ENCODE measurements at places on chromosomes 2 and 18. TPM values are rescaled to one million over a fixed set of nuclear protein-coding genes. Genes with fewer than 3 reads are reported as not detected.

- no peak for DNase-seq
Observed at GRCh38 chr2:133420788-133421187, 147.5 kb downstream of the NCKAP5 start.

DNA sequence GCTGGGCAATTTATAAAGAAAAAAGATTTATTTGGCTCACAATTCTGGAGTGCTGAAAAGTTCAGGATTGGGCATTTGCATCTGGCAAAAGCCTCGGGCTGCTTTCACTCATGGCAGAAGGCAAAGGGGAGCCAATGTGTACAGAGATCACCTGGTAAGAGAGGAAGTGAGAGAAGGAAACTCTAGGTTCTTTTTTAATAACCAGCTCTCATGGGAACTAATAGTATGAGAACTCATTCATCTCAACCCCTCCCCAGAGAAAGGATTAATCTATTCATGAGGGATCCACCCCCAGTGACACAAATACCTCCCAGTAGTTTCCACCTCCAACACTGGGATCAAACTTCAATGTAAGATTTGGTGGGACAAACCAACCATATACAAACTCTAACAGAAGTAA lies 129.0 kb downstream of the EVA1A start:
- no peak for DNase-seq

DNA sequence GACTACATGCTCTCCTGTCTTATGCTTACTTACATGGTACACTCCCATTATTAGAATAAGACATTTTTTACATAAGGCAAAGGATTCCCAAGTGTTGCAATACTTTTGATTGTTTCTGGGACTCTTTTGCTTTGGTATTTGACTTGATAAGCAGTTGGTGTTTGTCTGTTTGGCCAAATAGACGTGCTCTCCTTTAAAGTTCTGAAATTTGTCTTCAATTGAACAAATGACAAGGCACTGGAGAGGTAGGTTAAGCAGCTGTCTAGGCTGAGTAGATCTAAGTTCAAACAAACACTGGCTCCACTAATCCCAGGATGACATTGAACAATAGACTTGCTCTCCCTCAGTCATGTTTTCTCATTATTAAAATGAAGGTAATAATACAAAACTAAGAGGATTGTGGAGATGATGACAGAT lies 430.5 kb downstream of the STK39 start:
- no peak for DNase-seq

GAD1 gene
- 11.2 TPM for total RNA-seq

PHOSPHO2 gene
- total RNA-seq: 12.7 TPM

- DNase-seq: peak; percentile 45
Observed at GRCh38 chr2:127254386-127254981, 34.4 kb upstream of the CYP27C1 start.

POMC gene
- total RNA-seq: not detected

PDE1A gene
- 0.26 TPM for total RNA-seq

GRCh38 chr2:19099181-19099580 lies 259.2 kb downstream of the OSR1 start:
- no peak for DNase-seq

DNA sequence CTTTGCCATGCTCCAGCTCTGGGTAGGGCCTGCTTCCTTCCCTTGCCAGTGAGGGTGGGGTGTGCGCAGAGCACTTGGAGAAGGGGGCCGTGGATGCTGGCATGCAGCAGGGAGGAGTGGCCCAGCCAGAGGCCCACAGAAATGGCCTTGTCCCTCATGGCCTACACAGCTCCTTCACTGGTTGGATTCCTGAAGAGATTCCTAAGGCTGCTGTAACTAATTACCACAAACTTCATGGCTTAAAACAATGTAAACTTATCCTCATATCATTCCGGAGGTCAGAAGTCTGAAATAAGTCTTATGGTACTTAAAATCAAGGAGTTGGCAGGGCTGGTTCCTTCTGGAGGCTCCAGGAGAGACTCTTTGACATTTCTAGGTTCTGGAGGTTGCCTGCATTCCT lies 195.2 kb downstream of the GLI2 start:
- DNase-seq: no peak

DNA sequence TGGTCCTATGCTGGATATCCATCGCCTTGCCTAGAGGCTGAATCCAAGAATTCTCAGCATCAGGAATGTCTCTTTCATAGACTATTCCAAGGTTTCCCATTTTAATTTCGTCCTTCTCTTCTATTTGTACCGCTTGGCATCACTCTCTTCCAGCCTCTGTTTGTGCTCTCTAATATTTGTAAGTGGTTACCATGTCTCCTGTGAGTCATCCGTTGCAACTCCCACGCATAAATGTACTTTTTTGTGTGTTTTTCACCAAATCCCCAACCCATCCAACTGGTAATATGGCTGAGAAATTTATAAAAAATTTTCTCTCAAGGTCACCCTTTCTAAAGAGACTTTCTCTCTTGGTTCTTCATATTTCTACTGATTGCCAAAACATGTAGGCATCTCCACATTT lies 21.8 kb downstream of the COLEC12 start:
- no peak for DNase-seq

DNA sequence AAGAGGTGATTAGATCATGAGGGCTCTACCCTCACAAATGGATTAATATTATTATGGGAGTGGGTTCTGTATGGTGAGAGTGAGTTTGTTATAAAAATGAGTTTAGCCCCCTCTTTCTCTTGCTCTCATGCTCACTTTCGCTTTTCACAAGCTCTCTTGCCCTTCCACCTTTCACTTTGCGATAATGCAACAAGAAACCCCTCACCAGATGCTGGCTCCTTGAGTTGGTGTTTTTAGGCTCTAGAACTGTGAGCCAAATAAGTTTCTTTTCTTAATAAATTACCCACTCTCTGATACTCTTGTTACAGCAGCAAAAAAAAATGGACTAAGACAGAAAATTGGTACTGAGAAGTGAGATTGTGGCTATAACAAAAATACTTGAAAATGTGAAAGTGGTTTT lies 106.5 kb downstream of the EHBP1 start:
- DNase-seq: no peak

DNA sequence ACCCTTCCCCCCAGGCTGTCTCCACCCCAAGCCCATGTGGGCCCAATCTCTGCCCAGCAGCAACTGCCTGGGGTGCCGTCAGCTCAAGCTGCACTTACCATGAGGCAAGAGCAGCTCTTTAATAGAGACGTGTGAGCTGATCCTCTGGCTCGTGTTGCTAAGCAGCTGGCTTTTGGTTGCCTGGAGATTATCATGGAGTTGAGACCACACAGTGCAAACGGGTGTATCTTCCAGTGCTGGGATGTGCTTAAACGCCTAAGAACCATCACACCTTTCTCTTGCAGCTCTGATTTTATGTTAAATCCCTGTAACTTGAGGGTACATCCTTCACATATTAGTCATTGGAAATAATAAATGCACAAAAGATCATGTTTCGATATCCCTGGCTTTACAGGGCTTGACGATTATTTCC lies 271.1 kb downstream of the PRKCE start:
- DNase-seq: no peak

DSG2 gene
- total RNA-seq: 194 TPM

DNA sequence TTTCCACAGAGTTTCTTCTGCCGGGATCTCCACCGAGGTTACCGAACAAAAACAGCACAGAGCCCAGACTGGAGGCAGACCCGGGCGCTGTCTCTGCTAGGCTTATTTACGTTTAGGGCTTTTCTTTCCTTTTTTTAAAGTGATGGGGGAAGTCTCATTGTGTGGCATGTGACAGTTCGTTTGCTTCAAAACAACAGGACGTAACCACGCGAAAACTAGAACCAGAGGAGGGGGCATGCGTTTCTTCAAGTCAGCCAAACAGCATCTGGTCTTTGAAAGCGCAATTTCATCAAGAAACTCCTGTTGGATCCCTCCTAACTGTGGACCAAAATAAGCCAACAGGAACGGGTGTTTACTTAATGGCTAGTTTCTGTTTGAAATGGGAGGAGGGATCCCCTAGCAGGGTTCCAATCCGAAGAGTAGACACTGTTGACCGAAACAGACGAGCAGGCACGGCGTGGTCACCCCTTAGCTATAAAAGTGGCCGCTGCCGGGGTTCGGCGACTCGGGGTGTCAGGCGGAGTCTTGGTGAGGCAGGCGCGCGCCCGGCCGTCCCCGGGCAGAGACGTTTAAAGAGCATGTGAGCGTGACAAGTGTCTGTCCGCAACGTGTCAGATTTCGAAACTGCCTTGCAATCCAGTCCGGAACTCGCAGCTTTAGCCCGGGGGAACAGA lies 997 bp upstream of the TGIF1 start:
- no peak for DNase-seq

DNA sequence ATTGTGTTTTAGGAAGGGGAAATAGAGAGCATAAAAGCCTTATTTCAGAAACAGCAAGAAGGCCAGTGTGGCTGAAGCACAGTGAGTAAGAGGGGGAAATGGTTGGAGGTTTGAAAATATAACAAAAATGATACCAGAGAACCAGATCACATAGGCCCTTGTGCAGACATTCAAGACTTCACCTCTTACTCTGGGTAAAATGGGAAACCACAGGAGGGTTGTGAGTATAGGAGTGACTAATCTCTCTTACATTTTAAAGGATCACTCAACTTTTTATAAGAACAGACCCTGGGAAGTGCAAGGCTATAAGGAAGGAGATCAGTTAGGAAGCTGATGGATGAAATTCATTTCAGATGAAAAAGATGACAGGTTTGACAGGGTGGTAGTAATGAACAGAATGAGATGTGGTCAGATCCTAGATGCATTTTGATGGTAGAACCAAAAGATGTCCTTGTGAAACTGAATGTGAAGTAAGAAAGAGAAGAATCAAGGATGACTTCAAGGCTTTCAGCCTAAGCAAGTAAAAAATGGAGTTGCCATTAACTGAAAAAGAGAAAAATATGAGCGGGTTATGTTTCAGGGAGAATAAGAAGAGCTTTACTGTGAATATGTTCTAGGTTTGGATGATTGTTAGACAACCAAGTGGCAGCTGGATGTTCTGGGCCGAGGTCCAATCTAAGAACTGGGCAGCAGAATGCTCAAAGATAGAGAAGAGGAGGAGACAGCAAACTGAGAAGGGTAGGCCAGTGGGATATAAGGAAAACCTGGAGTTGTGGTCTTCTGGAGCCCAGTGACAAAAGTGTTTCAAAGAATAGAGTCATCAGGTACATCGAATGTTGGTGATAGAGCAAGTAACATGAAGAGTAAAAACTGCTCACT lies 65.1 kb downstream of the USP40 start:
- no peak for DNase-seq

TIGD1 gene
- total RNA-seq: 15.5 TPM

CAPN13 gene
- total RNA-seq: 11.8 TPM

DNA sequence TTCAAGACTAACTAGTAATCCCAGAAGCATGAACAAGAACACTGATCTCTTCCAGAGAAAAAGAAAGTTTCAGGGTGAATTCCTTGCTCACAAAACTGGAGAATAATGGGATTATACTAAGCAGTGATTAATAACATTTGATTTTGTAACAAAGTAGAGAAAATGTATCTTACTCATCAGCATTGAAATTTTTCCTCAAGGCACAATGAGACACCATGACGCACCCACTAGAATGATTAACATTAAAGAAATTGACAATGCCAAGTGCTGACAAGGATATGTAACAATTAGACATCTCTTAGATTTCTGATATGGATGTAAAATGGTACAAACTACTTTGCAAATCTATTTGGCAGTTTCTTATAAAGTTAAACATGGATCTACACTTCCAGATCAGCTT lies 101.1 kb upstream of the EPHA4 start:
- DNase-seq: no peak

- no peak for DNase-seq
Observed at GRCh38 chr2:1731963-1732768, 12.1 kb downstream of the PXDN start.

Data from Calu3 (cell line).